Activated CD4-positive, alpha-beta T cell treated with anti-CD3 and anti-CD28 coated beads, Interleukin-2, amount 10 ng/mL, durations not matched to agents 24 days and 14 days (primary cell): ENCODE measurements at places on chromosomes 13 and 19. TPM values are rescaled to one million over a fixed set of nuclear protein-coding genes. Genes with fewer than 3 reads are reported as not detected.

Gene IGSF23
- not detected in 2 replicates for total RNA-seq

Gene TRAPPC5
- 82.9 and 84.1 TPM in 2 replicates for total RNA-seq

Gene TFPT
- total RNA-seq: 31.0 and 33.7 TPM in 2 replicates

Gene ABHD8
- 5.6 and 6.5 TPM in 2 replicates for total RNA-seq

Gene DIAPH3
- 26.3 and 26.6 TPM in 2 replicates for total RNA-seq

Gene CYSLTR2
- 0.90 and 1.1 TPM in 2 replicates for total RNA-seq

Gene IZUMO2
- not detected in 2 replicates for total RNA-seq

Gene ATP4A
- total RNA-seq: not detected in 2 replicates

Gene ZNF665
- total RNA-seq: 2.3 and 2.6 TPM in 2 replicates

Gene ZSWIM4
- 7.3 and 7.5 TPM in 2 replicates for total RNA-seq

Gene ZNF577
- total RNA-seq: 5.4 and 6.9 TPM in 2 replicates

Gene OPA3
- 14.0 and 15.3 TPM in 2 replicates for total RNA-seq

Gene FFAR3
- 0.21 and 0.69 TPM in 2 replicates for total RNA-seq
